ENCODE measurements at places on chromosomes 2 and 18.

DNA sequence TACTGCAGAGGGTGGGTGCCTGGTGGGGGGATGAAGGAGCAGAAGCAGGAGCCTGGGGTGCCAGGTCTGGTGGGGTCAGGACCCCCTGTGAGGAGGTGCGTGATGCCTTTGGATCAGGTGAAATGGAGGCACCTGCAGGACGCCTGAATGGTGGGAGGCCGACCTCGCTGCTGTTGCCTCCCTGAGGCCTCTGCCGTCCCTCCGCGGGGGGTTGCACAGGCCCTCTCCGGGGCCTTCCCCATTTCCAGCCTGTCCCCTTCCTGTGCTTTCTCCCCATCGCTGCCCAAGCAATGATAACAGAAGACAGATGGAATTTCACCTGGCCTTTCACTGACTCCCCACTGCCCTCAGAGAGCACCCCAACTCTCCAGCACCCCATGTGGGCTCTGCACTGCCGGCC is 259.3 kb downstream of the ALPK2 start:
- DNase-seq = no peak

DNA sequence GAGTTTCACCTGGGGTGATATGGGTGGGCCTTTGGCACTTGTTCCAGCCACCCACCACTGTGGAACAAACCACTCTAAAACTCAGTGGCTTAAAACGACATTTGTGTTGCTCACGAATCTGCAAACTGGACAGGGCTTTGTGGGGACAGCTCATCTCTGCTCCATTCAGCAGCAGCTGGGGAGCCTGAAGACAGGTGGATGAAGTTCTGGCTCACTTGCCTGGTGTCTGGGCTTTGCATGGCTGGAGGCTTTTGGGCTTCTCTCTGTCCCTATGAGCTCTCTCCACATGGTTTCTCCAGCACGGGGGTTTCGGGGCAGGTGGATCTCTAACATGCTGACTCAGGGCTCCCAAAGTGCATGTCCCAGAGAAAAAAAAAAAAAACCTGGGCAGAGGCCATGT is 93.0 kb upstream of the GLI2 start:
- DNase-seq = no peak

- no peak for DNase-seq
Observed at GRCh38 chr2:58906081-58906645, 665.0 kb upstream of the FANCL start.

DNA sequence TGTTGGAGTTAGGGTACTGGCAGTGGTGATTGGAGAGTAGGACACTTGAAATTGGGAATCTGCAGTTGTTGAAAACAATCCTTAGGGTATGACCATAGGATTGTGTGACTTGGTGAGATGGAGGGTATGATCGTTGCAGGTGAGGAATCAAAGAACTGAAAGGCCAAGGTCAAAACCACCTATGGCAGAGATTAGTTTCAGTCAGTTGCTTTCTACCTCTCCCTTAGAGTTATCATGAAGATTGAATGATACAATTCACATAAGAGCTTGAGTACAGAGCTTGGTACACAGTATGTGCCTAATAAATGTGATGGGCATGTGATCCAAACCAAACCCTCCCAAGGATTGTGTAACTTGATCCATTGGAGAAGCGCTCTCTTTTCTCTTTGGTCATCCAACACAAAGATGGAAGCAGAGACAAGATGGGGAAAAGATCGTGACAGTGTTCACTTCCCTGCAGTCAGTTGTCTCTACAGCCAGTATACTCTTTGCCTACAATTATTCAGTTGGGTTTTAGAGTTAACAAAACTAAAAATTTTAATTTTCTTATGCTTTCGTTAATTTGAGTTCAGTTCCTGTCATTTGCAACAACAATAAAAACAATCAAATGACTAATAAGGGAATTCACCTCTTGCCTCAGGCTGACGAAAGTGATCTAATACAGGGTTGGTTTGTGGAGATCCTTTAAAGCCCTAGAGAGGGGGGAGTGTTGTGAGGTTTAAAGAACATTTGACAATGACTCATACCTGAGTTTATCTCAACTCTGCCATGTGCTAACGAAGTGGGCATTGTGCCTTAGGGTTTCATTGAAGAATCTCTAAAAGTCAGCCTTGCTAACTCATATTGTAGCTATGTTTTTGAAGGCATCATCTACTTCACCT is 14.8 kb upstream of the SMAD2 start:
- DNase-seq = no peak

- DNase-seq = no peak
Observed at GRCh38 chr2:100653449-100654035, 90.7 kb downstream of the PDCL3 start.

DNA sequence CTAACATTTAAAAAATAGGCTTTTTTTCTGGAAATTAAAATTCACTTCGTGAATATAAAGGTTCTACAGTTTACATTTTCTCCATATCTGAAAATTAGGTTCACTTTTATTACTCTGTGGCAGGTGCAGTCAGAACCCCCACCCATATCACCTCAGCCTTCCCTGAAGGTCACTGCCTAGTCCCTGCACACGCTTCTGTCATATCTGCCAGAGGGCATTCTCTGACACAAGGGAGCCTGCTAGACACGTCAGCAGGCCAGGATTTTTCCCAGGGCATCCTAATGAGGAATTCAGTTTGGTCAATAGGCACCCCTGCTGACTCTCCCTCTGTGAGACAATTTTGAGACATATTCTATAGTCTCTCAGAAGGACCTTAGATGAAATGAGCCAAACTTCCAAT is 475.7 kb upstream of the PKDCC start:
- no peak for DNase-seq

- DNase-seq = no peak
Observed at GRCh38 chr2:223537651-223538601, 64.2 kb downstream of the SCG2 start.

DNA sequence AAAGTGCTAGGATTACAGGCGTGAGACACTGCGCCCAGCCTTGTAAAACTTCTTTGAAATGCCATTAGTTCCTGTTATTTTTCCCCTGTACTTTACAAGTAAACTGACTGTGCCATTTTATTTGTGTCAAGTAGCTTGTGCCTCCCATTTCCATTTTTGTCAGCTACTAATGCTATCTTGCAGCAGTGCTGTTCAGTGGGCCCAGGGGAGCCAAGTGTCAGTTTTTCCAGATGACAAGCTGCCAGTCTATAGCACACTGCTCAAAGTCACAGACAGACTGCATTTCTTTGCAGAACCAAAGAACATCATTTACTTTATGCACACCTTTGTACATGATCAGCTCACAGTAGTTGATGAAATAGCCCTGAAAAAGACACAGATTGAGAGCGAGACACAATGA is 901.3 kb upstream of the CDH2 start:
- DNase-seq = no peak

DNA sequence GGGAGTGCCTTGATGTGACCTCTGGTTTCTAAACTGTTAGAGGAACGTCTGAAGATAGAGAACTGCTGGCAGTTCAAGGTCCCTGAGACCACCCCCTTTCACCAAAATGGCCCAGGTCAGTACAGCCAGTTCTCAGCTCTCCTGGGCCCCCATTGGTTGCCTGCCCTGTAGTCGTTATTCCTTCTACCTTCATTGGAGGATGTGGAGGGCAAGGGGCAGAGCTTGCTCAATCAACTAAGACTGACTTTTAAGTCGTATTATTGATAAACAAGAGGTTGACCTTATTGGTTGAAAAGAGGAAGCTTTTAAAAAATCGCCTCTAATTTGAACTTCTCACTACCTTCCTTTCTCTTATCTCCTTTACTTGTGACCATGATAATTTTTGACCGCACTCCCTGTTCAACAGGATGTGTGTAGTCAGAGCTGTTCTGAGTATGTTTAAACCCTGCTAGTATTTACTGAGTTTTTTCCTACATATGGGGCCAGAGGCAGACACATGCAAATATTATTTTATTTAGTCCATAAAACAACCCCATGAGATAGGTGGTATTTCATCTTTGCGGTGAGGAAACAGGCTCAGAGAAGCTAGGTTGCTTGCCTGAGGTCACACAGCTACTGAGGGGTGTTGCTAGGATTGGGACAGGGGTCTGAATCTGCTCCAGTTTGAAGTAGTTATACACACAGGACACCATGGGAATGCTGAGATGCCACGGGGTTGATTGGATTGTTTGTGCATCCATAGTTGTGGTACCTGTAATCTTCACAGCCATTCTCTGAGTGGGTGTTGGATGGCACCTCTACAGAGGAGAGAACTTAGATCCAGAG is 65.9 kb downstream of the TMEM247 start:
- DNase-seq = no peak

GRCh38 chr2:60525899-60526298 is 27.6 kb downstream of the BCL11A start:
- DNase-seq = no peak

GRCh38 chr2:70086278-70086837 is 919 bp upstream of the PCBP1 start:
- DNase-seq = peak; percentile 73

DNA sequence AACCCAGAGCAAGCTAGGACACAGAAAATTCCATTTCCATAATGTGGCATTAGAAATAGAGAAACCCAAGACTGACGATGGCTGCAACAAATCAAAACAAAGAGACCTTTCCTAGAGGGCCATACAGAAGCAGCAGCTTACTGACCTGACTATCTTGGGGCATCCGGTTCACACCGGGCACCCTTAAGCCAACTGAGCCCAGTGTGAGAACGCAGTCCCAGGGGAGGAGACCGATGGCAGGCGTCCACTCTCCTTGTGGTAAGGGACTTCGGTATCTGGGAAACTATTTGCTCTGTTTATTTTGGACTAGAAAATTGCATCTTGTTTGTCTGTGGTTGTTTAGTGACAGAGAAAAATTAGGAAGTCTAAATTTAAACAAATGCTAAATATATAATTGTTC is 244.8 kb upstream of the COPS8 start:
- DNase-seq = no peak

- no peak for DNase-seq
Observed at GRCh38 chr2:218605432-218605831, 2.3 kb upstream of the PLCD4 start.

GRCh38 chr2:127066942-127067341 is 40.0 kb downstream of the BIN1 start:
- DNase-seq = no peak

DNA sequence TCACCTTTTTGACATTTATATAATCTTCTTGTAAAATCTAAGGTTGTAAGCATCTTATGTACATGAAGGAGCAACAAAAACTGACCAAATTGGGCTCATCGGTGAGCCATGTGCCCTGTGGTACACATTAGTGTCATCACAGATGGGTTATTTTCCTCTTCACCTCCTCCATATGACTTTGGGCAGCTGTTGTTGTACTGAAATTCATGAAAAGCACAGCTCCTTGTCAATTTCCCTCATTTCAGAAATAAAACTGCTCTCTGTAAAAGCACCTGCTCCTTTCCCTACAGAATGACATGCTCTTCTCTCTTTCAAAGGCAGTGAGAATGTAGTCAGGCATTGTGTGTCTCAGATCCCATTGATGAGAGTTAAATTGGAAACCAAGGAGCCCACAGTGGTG is 42.0 kb downstream of the DTNA start:
- no peak for DNase-seq

- no peak for DNase-seq
Observed at GRCh38 chr18:12883372-12883683, 709 bp downstream of the PTPN2 start.

DNA sequence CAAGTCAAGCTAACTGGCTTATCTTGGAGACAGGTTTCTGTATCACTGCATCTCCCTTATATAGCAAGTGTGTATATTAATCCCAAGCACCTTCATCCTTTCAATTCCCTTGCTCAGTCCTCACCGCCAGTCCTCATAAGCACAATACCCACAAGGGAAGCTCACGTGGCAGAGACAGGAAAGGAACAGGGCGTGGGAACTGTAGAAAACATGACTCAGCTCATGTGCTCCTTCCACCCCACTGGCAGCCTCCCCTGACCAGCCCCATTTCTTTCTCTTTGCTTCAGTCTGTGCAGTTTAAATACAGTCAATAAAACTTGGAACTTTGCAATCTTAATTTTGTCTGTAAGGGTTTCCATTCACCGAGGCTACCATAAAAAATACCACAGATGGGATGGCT is 36.5 kb upstream of the CDH19 start:
- DNase-seq = no peak

DNA sequence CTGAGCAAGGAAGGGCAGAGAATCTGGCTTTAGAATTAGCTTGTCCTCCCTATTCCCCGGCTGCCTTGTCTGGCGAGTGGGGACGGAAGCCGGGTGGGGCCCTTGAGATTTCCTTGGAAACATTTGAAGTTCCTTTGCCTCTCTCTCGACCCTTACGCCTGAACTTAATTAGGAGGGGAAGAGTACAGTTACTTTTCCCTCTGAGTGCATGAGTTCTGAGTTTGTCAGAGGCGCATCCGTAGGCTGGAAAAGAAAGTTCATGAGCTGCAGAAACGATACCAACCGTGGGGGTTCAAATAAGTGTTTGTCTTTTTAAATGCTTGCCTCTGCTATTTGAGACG is 468 bp downstream of the PIKFYVE start:
- DNase-seq = no peak

DNA sequence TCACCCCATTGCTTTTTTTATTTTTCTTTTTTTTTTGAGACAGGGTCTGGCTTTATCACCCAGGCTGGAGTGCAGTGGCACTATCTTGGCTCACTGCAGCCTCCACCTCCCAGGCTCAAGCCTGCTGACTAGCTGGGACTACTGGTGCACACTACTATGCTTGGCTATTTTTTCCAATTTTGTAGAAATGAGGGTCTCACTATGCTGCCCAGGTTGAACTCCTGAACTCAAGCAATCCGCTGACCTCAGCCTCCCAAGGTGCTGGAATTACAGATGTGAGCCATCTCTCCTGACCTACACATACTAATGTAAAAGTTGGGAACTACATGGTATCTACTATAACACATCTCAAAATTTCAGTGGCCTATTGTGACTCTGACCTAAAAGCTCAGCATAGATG is 101.2 kb downstream of the FMNL2 start:
- DNase-seq = no peak

DNA sequence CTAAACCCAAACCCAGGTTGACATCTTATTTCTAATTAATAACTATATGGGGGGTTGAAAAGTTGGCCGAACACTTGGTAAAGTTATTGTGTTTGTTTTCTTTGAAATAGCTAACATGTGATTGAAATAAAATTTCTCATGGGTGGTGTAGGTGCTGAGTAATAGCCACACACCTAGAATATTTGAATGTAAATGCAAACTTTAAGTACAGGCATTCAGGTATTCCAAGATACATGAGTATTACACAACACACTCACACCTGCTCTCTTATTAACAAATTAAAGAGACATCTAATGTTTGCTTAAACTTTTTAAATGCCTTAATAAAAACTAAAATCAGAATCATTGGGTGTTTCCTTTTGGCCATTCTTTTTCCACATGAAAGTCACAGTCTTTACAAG is 165.5 kb downstream of the EHBP1 start:
- no peak for DNase-seq

GRCh38 chr2:108965540-108966289 is 23.3 kb downstream of the EDAR start:
- no peak for DNase-seq

DNA sequence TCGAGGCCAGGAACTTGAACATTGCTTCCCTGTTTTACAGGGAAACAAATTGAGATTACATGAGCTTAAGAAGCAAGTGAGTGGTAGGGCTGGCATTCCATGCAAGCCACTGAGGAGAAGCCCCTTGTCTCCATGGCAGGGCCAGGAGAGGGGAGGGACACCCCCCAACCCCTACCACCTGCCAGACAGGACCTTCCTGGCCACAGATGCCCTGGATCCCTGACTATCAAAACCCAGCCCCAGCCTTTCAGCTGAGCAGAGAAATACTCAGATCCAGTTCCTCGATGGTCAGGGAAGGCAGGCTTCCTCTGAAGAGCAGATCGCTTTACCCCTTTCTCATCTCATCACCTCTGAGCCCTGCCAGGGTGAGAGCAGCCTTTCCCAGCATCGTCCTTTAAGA is 53.8 kb upstream of the ALPP start:
- DNase-seq = no peak

All from urinary bladder (tissue), 4 donors.